ENCODE measurements at places on chromosomes 2 and 18.

GRCh38 chr2:52454962-52455361 is 1312.6 kb upstream of the CHAC2 start:
- DNase-seq, result no peak

DNA sequence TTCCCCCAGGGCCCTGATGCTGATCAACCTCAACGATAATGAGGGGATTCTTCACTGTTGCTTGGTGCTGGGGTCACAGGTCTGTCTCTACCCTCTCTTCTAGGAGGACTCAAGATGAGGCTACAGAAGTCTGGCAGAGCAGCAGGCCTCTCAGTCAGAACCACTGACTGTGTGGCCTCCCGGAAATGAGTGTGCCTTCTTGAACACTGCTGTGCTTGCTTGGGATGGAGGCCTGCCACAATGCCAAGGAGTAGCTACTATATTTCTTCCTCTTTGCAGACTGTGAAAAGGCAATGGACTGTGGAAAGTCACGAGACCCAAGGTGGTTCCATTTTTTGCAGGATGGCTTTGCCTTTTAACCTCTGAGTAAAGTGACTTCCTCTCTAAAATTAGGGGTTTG is 5.8 kb upstream of the HOXD1 start:
- no peak for DNase-seq

DNA sequence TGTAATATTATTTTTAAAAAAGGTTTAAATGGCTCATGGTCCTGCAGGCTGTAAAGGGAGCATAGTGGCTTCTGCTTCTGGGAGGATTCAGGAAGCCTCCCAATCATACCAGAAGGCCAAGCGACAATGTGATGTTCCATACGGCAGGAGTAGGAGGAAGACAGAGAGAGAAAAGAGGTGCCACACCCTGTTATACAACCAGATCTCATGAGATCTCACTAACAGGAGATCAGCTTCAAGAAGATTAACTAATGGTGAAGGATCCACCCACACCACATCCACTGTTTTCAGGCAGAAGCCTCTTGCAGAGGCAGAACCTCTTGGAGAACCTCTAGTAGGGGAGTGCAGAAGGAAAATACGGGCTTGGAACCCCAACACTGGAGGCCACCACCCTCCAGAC is 103.9 kb upstream of the TEKT4 start:
- DNase-seq, result no peak

DNA sequence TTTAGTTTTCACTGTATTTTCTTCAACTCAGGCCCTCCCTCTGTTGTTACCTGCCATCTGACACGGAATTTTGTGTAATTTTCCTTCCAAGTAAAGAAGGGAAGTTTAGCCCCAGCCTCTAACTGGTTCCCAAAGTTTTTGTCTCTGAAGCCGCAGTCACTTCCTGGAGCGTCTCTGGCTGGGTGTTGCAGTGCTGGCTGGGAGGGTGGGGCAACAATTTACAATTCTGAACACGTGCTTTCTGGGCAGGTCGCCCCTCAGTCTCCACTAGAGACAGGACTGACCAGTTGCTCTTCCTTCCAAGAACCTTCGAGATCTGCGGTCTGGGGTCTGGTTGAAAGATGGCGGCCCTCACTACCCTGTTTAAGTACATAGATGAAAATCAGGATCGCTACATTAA is 3.5 kb downstream of the CNDP2 start:
- peak; percentile 45 for DNase-seq

DNA sequence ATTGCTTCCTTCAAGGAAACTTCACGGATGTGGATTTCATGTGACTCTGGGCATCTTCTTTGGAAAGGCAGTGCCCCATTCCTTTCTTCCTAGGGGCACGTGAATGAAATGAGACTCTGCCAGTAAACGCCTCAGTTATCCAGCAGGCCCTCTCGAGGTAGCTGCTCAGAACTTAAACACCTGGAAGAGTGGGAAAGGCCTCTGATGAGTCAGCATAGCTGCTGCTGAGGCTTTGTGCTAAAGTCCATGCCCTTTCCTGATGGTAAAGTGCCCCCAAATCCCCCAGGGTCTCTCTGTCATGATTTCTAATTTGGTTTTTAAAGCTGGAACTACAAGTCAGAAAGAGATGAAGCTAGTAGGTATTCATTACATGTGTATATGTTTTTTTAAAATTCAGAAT is 3.8 kb downstream of the SLC1A4 start:
- DNase-seq, result no peak

DNA sequence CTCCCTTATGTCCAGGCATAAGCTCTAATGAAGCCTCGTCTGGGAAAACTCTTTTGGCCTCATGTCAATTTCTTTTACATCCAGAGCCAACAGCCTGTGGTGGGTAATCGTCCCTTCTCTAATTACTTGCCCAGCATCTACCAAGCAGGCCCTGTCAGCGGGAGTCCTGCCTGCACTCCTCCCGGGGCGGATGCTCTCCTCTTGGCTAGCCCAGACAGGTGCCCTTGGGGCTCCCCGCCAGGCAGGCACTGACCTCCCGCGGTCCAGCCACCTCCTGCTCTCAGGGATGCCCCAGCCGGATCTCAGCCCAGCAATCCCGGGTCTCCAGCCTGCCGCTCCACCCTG is 74.2 kb downstream of the NCAPH start:
- DNase-seq, result no peak

DNA sequence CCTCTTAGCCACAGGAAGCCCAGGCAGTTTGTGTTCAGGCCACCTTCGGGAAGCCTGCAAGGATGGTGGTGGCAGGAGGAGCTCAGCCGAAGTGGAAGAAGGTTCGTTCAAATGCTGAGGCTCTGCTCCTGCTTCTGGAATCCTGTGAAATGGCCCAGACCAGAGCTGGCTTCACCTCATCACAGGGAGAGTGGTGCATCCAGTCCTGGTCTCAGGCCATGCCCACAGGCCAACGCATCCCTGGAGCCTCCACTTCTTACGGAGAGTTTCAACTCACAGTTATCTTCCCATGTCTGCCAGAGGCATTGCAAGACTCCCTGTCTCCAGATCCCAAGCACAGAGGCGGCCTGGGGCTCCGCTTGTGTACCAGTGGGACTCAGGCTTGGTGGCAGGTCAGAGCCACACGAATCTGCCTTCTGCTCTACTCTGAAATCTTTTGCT is 82.3 kb downstream of the NDUFA10 start:
- DNase-seq, result no peak

DNA sequence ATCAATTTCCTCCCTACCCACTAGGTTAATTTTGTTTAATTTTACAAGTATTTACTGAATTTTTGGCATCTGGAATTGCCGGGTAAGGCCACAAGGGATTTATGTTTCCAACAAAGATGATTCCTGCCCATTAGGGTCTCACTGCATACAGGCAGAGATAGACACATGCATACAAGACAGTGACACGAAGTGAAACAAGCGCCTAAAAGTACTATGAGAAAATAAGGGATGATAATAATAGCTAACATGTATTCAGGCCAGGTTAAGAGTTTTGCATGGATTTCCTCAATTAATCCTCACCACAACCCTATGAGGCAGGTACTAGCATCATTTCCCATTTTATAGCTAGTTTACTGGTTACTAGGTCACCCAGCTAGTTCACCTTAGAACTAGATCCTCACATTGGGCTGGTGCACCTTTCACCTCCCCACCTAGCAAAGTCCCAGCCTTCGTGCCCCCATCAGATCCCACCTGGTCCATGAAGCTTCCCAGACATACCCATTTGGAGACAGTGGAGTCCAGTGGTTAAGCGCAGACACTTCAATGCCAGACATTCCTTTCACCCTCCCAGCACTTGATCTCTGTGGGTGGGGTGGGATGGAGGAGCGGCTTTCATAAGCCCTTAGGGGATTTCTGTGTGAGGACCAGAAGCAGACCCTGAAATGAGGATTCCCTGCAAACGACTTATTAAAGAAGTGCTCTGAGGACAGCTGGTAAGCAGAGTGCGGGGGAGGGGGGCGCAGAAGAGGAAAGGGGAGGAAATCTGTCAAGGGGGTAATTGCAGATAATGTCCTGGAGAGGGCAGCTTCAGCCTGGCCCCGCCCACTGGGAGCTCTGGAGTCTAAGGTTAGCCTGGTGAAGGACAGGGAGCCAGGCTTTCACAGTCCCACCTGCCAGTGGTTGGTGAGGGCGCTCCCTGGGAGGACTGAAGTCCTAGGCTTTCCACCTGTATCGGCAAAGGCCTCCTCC is 5.8 kb upstream of the DGUOK start:
- peak; percentile 48 for DNase-seq

- DNase-seq, result no peak
These were observed 47.3 kb downstream of the CFAP221 start for GRCh38 chr2:119591523-119591922.
